ENCODE measurements at places on chromosomes 5 and 9.

- no peak for DNase-seq
These were observed 126.0 kb downstream of the SUSD1 start for GRCh38 chr9:112048924-112049691.

DNA sequence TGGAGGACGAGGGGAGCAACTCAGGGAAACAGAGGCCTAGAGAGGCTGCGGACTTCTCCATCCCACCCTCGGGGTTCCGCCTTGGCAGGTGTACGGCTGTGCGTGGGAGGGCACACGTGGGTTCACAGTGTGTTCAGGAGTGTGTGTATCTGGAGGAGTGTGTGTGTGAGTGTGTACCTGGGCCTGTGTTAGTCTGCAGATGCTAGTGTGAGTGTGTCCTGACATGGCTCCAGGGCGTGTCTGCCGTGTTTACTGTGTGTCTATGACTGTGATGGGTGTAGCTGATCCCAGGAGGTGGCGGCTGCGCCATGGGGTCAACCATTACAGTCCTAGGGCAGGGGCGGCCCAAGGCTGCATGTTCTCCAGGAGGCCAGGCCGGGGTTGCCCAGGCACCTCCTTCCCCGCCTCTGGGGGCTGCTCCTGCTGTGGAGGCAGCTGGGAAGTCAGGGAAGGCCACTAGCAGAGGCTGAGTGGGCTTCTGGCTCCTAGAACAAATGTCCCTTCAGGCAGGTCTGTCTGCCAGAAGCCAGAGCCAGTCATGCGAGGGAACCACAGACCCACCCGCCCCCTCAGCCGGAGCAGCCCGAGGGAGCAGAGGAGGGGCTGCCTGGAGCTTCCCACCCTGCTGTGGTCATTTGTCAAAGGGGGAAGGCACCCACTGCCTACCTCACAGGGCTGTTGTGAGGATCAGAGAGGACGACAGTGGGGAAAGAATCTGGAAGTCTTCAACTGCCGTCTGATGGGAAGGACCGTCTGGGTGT, 21.4 kb downstream of the CRB2 start:
- no peak for DNase-seq

GRCh38 chr9:8332331-8332650, 532.7 kb upstream of the DMAC1 start:
- no peak for DNase-seq

GRCh38 chr9:125551781-125552180, 155.2 kb downstream of the MAPKAP1 start:
- no peak for DNase-seq

DNA sequence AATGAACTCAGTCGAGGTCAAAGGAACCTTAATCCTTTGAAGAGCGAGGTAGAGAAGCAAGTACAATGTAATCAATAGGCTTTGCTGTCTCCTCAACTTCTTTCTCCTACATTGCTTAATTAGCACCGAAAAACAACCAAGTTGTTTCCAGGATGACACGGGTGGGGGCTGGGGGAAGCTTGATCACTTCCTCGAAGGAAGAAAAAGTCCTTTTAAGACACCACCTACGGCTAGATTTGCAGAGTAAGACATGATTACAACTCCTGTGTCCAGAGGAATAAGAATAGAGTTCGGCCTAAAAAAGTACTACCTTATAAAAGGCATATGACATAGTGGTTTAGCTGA, 811 bp upstream of the ARRDC3 start:
- DNase-seq, result no peak

- DNase-seq, result no peak
These were observed 118.8 kb downstream of the GLIS3 start for GRCh38 chr9:4180907-4181605.

DNA sequence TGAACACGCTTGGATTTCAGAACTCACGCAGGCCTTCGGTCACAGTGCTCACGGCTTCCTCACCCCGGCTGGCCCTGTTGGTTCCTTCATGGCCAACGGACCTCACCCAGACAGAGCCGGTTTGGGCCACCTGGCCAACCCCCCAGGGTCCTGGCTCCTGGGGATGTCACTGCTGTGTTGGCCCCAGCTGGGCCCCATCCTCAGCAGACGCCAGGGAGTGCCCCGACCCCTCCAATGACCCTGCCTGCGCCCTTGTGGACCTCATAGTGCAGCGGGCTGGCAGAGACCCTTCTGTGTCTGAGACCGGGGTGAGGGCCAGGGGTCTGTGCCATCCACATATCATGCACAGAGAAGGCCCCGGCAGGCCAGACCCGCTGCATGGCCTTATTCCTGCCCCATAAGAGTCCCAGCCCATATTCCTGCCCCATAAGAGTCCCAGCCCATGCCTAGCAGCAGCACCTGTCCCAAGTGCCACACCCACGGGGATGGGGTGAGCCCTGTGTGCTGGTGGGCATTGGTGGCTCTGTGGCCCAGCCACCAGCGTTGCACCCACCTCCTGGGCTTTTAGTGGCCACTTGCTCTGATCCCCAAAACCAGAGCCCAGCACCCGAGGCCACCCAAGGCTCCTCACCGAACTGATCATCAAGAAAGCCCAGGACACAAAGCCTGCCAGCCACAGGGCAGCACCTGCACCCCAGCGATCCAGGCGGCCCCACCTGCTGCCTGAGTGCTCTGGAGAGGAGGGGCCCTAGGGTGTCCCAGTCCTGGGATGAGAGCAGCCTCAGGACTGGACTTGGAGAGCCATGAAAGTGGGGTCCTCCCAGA, 1.3 kb upstream of the LPCAT1 start:
- DNase-seq, result no peak

DNA sequence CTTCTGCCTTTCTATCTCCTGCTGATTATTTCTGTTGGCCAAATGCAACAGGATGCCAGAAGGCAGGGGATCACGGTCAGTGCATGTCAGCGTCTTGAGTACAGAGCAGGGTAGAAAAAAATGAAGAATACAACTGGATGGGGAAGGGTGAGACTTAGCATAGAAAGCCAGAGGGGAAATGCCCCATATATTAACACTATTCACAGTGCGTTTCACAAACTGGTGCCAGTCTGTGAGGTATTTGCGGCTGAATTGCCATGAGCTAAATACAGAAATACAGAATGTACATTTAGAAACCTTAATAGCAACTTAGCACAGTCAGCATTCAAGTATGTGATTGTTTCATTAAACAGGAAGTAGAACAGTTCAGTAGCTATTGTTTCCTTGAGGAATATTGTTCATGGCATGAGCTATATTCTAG, 31.0 kb upstream of the SLC1A3 start:
- DNase-seq, result no peak

- DNase-seq, result no peak
These were observed 13.3 kb downstream of the ODF2 start for GRCh38 chr9:128469070-128469469.

DNA sequence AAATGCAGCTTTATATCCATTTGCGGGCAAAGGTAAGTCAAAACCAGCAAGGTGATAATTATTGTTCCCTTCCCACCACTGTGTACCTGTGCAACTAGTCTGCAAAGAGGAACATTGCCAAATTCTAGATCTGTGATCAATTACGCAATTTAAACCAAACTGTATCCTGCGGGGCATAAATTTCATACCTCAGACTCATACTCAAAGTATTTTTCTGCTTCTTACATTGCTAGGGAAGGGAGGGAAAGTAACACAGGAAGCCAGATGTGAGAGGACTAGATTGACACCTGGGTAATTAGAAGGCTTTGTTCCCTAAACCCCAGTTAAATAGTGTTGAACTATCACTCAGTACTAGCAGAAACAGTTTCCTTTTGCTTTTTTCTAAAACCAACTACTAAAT, 240.2 kb upstream of the ZNF608 start:
- no peak for DNase-seq

DNA sequence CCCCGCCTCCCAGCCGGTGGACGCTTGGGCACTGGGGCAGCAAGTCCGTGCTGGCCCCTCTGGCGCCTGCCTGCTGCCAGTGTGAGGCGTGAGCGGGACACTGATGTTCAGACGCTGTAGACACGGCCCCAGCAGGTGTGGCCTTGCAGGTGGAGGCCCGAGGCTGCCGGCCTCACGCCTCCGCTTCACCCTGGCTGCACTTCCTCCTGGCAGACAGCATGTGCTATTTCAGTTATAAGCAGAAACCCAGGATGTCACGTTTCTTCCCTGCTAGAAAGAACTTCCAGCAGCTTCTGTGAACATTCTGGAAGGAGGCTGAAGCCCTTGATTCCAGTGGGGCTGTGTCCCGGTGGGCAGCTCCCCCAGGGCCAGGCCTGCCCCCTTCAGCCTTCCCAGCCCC, 114.8 kb upstream of the FCN2 start:
- DNase-seq, result no peak

DNA sequence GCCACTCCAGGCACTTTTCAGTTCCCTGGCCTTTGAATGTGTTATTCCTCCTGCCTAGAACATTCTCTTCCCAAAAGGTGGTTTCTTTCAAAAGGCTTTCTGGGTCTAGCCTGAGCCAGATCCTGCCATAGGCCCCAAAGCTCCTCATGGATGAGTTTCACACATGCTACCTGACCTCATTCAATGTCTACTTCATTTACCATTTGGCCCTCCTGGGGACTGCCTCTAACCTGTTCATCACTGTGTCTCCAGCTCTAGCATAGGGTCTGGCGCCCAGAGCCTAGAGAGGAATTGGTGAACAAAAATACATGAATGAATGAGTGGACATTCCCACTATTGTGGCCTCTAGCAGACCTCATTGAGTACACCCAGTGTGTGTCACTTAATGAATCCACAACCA, 5.4 kb upstream of the P4HA2 start:
- DNase-seq, result no peak

DNA sequence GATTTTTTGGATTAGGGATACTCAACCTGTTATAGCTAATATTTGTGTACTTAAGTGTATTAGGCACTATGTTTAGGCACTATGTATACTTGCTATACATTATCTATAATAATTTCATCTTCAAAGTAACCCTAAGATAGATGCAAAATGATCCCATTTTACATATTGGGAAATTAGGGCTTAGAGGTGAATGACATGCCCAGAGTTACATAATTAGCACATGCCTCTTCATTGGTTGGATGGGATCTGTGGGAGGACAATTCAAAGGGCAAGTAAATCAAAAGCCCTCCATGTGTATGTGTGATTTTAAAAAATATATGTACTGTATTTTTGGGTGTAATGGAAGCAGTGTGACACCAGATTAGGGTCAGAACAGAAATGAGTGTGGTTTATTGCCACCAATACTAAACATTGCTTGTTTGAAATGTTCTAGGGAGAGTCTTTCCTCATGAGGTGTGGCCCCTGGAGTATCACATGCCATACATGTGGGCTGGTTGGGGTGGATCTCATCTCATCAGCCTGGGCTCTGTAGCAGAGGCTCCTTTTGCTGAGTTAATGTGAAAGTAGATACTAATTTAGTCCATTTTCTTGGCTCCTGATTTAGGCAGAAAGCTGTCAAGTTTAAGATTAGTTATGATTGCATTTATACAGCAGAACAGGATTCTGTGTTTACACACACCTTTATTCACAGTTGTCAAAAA, 5.5 kb downstream of the C9orf85 start:
- no peak for DNase-seq

DNA sequence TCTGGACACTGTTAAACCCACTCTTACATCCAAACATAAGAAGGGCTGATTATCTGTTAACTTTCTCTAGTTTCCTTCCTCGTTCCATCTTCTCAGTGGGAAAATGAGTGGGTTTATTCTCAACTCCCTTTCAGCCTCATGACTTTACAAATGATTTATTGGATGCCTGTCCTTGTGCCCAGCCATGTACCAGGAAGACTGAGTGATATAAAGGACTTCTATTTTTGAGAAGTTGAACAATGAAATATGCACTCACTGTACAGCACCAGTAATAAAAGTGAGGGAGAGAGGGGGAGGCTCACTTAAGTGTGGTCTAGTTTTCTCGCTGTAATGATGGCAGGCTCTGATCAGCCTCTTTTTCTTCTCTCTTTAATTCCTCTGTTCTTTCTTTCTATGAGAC, 277.6 kb downstream of the SMARCA2 start:
- no peak for DNase-seq

- no peak for DNase-seq
These were observed 162.6 kb downstream of the PARP8 start for GRCh38 chr5:50829023-50829422.

GRCh38 chr5:60355181-60355580, 344.8 kb downstream of the DEPDC1B start:
- DNase-seq, result no peak

DNA sequence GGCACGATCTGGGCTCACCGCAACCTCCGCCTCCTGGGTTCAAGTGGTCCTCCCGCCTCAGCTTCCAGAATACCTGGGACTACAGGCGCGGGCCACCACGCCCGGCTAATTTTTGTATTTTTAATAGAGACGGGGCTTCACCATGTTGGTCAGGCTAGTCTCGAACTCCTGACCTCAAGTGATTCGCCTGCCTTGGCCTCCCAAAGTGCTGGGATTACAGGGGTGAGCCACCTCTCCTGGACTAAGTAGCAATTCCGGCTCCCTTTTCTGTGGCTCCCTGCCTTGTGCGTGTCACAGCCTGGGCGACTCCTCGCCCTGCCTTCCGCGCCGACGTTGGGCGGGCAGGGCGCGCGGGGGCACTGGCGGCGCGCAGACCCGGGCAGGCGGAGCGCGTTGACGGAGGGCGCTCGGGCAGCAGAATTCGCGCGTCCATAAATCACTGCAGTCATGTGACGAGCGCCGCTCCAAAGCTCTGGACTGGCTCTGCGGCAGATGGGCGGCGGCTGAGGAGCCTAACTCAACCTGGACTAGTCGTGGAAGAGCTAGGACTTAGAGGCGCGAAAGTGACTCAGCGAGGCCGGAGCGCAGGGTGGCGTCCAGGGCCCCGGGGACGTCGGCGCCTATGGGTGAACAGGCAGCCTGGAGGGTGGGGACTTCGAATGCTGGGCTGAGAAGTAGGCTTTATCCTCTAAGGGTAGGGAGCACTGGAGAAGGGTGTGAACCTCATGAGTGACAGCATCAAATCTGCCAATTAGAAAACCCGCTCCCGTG, 1.4 kb upstream of the CIZ1 start:
- peak; percentile 17 for DNase-seq

DNA sequence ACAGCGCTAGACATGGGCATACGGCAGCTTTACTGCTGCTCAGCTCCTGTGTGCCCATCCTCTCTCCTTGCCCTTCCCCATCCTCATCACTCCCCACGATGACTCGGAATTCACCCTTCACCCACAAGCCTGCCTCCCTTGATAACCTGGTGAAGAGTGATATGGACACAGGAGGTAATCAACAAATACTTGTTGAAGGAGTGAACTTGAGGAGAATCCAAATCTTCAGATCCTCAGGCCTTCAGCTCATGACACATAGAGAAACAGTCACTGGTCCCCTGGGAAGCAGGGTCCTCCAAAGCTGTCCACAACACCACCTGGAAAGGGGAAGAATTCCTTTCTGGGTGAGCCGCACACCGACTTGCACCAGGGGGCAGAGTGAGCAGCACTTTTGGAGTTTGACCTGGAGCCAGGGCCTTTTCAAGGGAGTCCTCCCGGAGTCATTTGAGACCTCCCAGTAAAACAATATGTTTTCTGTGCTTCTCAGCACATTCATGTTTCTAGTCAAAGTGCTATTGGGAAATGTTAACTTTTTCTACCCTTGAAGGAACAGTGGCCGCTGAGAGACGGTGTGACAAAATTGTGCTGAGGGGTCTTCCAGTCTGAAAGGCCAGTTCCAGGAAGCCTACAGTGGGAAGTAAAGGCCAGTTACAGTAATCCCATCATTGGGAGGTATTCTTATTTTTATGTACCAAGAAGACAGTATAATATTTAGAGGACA, 332.3 kb downstream of the CWC27 start:
- DNase-seq, result no peak
